ENCODE measurements at places on chromosomes 7 and 10. TPM values are rescaled to one million over a fixed set of nuclear protein-coding genes. Genes with fewer than 3 reads are reported as not detected.

- DNase-seq, result no peak
Measured at GRCh38 chr10:63965846-63966245, 444.6 kb downstream of the REEP3 start.

DNA sequence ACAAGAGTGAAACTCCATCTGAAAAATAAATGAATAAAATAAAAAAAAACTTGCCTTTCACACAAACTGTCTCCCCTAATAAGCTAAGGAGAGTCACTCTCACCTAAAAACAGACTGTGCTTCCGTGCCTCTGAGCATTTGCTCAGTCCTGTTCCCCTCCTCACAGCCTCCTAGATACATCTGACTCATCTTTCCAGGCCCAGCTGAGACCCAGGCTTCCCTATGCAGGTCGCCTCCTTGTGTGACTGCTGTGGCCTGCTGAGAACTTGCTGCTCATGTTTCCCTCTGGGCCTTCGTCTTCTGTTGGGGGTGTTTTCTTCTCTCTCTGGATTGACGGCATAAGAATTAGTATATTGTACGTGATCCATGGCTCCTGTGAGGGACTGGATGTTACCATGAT is 777.7 kb downstream of the LRMDA start:
- no peak for DNase-seq

GRCh38 chr10:50453940-50454339 is 169.8 kb downstream of the SGMS1 start:
- DNase-seq, result no peak

DRGX gene
- not detected for total RNA-seq

WNT8B gene
- total RNA-seq, result not detected

FAM25C gene
- not detected for total RNA-seq
